Small intestine (tissue), 16 donors: ENCODE measurements at places on chromosomes 12 and 14. TPM values are rescaled to one million over a fixed set of nuclear protein-coding genes. Genes with fewer than 3 reads are reported as not detected.

DNA sequence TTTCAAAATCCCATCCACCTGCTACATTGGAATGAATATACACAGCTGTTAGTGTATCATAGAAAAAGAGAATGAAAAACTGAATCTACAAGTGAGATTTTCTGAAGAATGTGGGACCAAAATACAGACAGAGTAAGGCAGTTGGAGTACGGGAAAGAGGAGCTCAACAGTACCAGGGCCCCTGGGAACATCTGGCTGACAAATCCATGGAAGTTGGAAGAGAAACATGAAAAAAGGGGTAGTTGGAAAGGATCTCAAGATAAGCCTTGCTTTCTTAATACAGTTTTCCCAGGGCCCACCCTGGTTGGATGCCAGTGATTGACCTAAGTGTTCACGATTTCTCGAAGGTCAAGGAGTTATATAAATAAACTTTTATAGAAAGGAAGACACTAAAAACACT, 54.0 kb upstream of the SLCO1C1 start:
- DNase-seq: no peak

DNA sequence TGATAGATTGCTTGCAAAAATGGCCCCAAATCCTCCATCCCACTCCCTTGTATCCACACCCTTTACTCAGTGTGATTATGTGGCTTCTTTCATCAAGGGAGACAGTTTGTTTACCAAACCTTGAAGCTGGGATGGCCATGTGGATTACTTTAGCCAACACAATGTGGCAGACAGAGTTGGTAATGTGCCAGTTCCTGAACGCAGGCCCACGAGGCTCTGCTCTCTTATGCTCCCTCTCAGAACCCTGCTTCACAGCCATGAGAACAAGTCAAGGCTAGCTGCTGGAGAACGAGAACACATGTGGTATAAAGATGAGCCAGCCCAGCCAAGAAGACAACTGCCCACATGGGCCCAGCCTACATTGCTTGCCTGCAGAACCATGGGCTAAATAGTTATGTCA, 162.3 kb downstream of the NDUFA12 start:
- no peak for DNase-seq

- no peak for DNase-seq
These were observed 16.7 kb downstream of the AKT1 start for GRCh38 chr14:104778694-104779331.

DNA sequence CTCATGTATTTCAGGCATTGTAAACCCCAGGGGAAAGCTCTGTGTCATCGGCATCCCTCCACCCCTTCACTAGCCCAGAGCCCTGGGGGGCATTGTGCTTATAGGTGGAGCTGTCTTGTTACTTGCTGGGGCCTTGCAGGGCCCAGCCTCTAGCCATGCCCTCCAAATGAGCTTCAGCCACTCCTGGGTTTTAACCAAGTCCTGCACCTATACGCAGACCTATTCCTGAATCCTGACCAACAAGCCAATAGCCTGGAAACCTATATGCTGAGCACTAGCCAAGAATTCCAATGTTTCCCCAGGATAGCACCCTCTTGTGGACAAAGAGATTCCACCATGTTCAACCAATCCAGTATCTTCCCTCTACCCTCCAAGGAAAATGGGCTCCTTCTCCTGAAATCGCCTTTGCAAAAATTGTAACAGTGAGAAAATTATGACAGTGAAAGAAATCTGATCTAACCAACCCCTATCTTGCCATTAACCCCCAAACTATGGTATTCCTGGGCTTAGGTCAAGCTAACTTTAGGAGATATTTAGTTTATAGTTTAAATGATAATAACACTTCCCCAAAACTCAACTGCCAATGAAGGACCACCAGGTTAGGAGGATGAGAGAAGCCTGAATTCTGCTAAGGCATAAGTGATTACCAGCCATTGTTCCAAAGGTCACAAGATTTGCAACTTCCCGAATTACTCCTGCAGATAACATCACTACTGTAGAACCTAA, 55.5 kb downstream of the TTC7B start:
- peak; percentile 43 for DNase-seq

DNA sequence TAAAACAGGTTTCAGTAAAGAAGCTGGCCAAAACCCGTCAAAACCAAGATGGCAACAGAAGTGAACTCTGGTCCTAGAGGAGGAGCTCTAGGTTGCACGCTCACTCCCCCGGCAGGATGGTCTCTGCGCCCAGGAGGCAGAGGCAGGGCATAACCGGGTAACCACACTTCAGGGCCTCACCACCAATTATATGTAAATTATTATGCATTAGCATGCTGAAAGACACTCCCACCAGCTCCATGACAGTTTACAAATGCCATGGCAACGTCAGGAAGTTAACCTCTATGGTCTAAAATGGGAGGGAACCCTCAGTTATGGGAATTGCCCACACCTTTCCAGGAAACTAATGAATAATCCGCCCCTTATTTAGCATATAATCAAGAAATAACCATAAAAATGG, 20.1 kb upstream of the SLC6A12 start:
- no peak for DNase-seq

DNA sequence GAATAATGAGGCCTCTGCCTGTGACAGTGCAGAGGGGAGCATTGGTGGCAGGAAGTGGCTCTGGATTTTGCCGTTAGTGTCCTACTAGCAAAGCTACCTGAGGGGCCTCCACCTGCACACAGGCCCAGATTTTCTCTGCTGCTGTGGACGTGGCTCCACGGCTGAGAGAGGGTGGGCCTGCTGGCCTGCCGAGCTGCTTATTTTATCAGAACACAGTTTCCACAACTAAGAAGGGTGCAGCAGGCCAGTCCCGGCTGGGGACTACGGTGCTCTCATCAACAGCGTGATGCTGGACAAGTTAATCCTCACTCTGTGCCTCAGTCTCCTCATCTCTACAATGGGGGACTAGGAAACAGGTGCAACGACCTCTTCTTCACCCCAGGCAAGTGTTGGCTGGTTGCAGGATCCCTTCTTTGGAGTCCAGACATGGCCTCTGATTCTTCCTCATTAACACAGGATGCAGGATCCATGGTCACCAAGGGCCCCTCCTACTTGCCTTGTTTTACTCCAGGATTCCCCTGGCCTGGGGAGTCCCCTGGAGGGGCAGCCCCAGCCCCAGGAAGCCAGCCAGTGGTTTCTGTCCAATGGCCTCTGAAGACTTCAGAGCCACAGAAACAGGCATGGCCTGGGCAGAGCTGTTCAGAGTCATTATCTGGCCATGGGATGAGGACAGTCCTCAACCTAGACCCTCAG, 3.3 kb downstream of the FAM181A start:
- DNase-seq: no peak

- no peak for DNase-seq
These were observed 83.7 kb downstream of the DPF3 start for GRCh38 chr14:72810201-72810600.

DNA sequence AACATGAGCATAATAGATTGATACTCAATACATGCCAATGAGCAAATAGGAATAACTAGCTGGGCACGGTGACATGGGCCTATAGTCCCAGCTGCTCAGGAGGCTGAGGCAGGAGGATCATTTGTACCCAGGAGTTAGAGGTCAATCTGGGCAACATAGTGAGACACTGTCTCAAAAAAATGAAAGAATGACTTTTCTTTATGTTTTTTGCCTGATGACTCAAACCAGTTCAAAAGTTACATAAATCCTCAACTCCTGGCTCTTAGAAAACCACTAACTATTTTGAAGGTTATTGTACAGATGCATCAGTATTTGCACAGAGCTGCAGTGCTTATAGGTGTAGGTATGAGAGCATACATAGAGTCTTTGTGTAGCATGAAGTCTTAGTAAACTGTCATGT, 219.2 kb upstream of the RGS6 start:
- DNase-seq: no peak

DNA sequence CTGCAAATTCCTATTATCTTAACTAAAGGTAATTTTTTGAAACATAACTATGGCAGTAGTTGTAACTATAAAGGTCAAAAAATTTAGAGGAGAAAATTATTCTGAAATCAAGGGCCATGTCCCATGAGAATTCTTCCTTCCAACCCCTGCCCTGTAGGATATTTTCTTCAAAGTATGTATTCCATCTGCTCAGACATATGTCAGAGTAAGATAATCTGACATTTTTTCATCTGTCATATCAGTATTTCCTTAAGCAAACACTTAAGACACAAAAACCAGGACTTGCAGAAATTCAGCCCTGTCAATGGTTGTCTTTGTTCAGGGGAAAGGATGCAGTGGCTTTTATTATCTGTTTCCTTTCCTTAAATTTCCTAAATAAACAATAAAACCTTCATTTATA, 36.3 kb downstream of the ACSS3 start:
- no peak for DNase-seq

DNA sequence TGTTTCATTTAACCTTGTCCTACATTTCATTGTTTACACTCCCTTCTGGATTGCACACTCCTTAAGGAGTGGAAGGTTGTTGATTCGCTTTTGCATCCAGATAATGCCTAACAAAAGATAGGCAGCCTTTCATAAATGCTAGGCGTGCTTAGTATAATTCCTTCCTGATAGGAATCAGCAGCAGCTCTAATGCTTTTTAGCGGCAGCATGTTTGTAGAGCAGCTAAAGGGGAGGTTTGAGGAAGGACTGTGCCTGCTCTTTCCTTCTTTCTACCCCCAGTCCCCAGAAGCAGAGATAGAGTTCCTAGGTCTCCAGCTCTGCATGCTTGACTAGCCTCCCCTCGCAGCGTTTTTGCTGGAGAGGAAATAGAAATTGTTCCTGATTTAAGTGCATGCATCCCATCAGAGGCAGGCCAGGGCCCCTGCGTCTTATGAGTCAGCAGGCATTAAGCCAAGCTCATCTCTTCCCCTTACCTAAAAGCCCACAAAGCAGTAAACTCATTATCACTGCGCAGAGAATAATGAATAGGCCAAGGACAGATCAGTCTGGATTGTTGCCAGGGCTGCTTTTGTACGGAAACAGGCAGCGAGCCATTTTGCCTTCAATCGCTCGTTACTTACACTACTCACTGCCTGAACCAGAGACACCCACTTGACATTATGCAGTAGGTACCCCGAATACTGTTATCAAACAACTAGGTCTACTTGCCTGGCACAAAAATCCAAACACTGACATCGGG, 14.0 kb upstream of the TBPL2 start:
- DNase-seq: peak; percentile 65

DNA sequence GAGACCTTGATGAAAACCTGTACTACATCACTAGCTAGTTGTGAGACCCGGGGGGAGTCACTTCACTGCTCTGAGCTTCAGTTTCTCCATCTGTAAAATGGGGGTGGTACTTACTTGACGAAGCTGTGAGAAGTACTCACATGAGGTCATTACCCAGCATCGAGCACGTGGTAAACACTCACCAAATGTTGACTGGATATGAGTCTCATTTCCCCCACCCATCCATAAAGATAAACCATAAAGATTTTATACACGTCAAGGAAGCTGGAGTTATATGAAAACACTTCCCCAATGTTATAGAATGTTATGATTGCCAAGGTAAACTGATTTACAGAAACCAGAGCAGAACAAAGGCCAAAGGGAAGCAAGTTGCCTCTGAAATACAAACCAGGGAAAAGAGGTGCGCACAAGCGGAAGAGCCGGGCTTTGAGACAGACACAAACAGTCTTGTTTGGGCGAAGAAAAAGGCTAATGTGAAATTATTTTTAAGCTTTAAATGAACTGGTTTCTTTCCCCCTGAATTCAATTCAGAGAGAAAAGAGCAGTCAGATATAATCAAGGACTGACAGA, 536.8 kb downstream of the MED13L start:
- DNase-seq: peak; percentile 89

PLEKHG3 gene
- 18.6 TPM for polyA plus RNA-seq

BICD1 gene
- 7.0 TPM for polyA plus RNA-seq
